ENCODE measurements at places on chromosomes 7 and 10. TPM values are rescaled to one million over a fixed set of nuclear protein-coding genes. Genes with fewer than 3 reads are reported as not detected.

DNA sequence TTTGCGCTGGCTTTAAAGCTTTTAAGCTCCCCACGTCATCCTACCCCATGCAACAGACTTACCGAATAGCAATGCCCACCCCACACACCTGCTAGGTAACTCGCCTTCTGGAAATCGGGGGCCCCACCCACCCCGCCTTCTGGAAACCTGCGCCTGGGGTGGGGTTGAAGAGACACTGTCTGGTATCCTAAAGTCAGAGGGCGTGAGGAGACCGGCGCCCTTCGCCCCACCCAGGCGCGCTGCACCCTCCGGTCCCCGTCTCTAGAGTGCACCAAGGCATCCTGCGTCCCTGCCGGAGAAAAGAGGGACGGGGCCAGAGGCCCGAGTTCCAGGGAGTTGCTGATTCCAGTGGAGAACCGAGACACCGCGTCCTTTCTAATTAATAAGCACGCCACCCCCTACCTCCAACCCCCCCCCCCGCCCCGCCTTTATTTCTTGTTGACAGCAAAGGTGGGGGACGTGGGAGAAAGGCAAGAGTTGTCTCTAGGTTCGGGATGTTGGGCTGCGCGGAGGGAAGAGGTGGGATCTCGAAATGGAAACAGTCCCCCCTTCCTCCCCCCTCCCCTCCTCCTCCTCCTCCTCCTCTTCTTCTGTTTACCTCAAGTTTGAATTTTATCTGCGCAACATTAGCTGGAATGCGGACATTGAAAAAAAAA is 220.9 kb upstream of the MKLN1 start:
- DNase-seq: peak; percentile 44
- H3K27me3 ChIP-seq: no peaks in the 10 kb centered on the region
- H3K4me3 ChIP-seq: peak overlapping the region; percentile 96
- H3K4me1 ChIP-seq: peaks cover 30% of the 10 kb centered on the region

GRCh38 chr7:33044401-33044718 is 18.2 kb downstream of the NT5C3A start:
- peak overlapping the region; percentile 17 for H3K4me3 ChIP-seq
- H3K27ac ChIP-seq: peak overlapping the region; percentile 46
- H3K36me3 ChIP-seq: no peaks in the 10 kb centered on the region

GRCh38 chr7:137458399-137458798 is 114.9 kb upstream of the PTN start:
- DNase-seq: peak; percentile 37
- H3K27me3 ChIP-seq: peaks cover 13% of the 10 kb centered on the region
- H3K4me1 ChIP-seq: peaks cover 6% of the 10 kb centered on the region
- no peaks in the 10 kb centered on the region for H3K36me3 ChIP-seq

The RET gene
- not detected for total RNA-seq

The VWDE gene
- total RNA-seq: 7.7 TPM

Data from PC-3 (cell line).